ENCODE measurements at places on chromosomes 5 and 9. TPM values are rescaled to one million over a fixed set of nuclear protein-coding genes. Genes with fewer than 3 reads are reported as not detected.

DNA sequence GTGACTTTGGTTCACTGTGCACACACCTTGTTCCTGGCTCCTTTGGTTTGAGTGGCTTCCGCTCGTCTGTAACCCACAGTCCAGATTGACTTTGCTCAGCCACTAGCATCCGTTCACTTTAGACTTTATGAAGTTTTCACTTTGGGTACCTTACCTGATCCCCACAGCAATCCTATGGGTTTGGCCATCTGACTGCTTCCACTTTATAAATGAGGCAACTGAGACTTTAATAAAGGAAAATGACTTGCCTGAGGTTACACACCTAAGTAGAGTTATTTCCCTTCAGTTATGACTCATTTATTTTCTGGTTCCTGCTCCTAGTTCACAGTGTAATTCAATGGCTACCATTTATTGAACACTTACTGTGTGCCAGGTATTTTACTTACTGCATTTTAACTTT, 94.2 kb upstream of the SAP30L start:
- DNase-seq: no peak

- no peak for DNase-seq
Observed at GRCh38 chr5:74460694-74461093, 179.8 kb downstream of the ENC1 start.

- no peak for DNase-seq
Observed at GRCh38 chr5:171823269-171823668, 37.7 kb downstream of the SMIM23 start.

- DNase-seq: no peak
Observed at GRCh38 chr5:139419226-139420192, 15.6 kb upstream of the SPATA24 start.

- no peak for DNase-seq
Observed at GRCh38 chr5:25516141-25516540, 871.4 kb upstream of the CDH10 start.

GRCh38 chr5:126189862-126190261, 233.3 kb upstream of the GRAMD2B start:
- DNase-seq: no peak

- peak; percentile 10 for DNase-seq
Observed at GRCh38 chr5:128464596-128464995, 73.4 kb downstream of the FBN2 start.

GRCh38 chr9:71602652-71603051, 165.7 kb downstream of the CEMIP2 start:
- no peak for DNase-seq

GRCh38 chr5:135326296-135327254, 72.5 kb downstream of the MACROH2A1 start:
- no peak for DNase-seq

DNA sequence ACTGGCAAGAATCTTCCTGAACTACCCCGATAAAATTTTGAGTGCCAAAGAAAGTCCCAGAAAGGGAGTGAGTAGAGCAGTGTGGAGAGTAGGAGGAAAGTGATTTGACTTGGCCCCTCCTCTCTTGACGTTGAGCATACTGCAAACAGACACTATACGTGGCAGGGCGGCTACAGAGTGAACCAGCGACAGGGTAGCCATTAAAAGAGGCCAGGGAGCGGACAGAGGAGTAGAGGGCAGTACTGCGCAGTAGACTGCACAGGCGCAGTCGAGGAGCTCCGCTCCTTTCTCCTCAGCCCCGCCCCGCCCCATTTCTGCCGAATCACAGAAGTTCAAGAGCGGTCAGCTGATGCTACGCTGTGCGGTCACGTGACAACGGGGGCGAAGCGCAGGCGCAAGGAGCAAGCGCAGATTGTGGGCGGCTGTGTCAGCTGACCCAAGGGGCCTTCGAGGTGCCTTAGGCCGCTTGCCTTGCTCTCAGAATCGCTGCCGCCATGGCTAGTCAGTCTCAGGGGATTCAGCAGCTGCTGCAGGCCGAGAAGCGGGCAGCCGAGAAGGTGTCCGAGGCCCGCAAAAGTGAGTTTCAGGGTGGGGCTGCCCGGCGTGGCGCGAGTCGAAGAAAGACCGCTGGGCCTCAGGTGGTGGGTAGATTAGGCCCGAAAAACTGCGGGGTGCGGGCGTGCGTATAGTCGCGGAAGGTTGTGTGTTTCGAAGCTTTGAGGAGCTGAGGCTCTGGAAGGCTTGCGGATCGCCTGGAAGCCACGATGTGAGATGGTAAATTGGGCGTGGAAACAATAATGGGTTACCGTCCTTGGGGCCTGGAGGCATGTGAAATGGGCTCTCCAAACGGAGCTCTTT, at the start of gene ATP6V1G1:
ATP6V1G1 (plus strand) TSS at position 425 of the 858 bp plus-strand sequence; CDS start at position 495, 70 bp downstream.
- DNase-seq: peak; percentile 96

GRCh38 chr5:56917534-56917933, 8.1 kb downstream of the SETD9 start:
- no peak for DNase-seq

DNA sequence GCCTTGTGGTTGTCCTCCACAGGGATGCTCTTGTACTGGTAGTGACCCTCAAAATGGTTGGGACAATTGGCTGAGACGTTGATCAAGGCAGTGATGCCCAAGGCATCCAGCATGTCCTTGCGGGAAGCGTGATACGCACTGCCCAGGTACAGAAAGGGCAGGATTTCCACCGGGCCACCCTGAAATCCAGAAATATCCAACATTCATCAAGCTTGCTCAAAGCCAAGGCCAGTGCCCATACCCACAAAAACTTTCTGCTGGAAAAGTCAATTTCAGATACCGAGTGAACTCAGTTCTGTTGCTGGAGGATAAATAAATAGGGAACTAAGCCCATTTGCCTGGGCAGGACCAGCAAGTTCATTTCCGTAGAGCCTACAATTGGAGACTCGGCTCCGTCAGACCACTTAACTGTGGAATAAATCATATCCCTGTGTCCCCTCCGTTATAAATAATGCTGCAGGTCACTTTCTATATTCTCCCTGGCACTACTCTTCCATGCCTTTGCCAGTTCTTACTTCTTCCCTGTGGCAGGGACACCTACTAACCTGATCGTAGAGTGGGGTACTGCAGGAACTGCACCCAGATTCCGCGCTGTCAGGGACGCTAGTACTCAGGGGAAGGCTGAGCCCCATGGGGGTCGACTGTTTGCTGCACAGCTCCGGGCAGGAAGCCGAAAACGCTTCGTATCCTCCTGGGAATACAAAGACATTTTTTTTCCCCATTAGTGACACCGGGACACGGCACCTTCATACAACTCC, 1.2 kb downstream of the DUSP1 start:
- no peak for DNase-seq

GRCh38 chr9:81827616-81828296, 100.5 kb upstream of the SPATA31D4 start:
- DNase-seq: no peak

DNA sequence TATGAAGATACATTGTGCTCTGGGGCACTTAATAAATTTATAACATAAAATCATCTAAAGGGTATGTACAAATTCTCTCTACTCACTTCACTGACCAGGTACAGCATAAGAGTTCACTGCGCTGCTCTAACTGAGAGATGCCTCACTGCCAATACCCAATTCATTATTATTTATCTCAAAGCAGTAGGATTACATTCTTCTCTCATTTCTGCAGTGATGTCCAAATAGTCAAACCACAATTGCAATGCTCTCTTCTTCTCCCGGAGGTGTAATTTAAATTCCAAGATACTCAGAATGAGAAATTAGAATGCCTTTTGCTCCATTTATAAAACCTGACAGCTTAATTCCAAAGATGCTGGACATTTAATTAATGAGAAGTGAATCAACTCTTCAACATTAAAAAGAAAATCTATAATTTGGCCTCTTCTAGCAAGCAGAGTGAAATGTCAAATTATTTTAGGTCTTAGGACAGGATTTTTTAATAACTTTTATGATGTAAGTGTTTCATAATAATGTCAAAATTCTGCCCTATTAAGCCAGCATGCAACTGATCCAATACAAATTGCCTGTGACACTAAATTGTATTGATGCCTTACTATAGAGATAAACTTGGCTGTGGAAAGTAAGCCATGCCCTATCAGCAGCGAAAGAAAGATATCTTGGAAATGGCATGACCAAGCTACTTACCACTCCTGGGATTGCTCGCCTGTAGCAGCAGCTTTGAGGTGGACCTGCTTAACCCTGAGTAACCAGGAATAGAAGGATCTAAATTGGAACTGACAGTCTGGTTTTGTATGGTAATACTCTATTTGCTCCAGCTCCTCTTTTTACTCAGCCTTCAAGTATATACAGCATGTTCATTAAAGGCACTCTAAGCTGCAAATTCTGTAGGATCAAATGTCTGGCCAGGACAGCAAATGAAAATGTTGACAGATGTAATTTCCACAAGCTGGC, 374.2 kb upstream of the TYRP1 start:
- DNase-seq: no peak

- no peak for DNase-seq
Observed at GRCh38 chr5:31698673-31699072, 59.7 kb downstream of the PDZD2 start.

DNA sequence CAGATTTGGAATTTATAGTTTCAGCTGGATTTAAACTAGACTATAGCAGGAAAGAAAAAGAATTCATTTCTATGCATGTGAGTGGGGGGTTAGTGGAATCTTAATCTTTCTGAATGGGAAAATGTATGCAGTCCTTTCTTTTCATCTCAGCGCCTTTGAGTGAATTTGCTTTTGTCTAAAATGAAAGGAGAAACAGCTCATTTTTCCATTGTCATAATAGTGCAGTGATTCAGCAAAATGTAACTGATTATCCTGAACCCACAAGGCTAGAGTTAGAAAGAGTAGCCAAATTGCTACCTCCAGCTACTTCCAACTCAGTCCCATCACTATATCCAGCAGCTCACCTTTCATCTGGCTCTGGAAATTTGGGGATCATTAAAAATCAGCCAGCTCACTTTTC, 134.4 kb downstream of the ADAMTSL1 start:
- no peak for DNase-seq

- DNase-seq: no peak
Observed at GRCh38 chr9:29981013-29981412, 2403.4 kb upstream of the ACO1 start.

DNA sequence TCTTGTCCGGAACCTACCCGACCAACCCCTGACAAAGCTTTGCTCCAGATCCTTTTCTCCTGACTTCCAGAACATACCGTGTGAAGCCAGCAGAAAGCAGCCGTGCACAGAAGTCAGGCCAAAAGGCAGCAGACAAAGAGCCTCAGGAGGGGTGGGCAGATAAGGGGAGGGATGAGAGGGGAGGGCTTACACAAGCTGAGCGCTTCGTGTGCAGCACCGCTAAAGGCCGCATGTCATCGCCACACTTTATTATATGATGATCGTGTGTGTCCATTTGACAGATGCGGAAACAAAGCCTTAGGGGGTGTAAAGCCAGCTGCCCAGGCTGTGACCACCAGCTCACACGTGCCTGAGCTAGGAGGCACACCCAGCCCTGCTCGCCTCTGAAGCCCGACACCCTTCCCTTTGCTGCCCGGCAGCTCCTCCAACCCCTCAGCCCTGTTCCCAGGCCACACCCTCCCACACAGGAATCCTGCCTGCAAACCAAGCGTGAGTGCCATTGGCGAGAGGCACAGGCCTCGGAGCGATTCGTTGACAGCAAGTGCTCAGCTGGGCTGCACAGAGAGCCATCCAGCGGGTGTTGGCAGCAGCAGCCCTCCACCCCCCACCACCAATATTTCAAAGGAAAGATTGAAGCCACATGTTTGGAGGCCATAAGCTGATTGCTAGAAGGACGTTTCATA, 170.5 kb upstream of the SMIM23 start:
- no peak for DNase-seq

DNA sequence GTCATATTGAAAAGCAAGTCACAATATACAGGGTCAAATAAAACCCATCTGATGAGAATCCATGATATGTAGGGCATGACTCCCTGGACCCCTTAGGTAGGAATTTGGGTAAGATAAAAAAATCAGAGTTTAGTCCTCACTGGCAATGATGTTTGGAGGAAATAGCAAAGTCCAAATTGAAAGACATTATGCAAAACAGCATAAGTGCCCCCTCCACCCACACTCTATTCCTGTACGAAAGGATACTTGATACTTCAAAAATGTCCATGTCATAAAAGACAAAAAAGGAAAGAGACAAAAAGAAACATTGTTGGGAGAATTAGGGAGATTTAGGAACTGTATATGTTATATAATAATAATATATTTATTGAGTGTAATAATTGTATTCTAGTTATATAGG, 96.1 kb upstream of the RASGRF2 start:
- DNase-seq: no peak

Gene SLC4A9
- not detected for polyA plus RNA-seq

Gene LHX2
- polyA plus RNA-seq: not detected
